Activated CD4-positive, alpha-beta T cell treated with anti-CD3 and anti-CD28 coated beads, Interleukin-2, amount 50 U/mL, for 24 hours (primary cell): ENCODE measurements at places on chromosomes 11 and 22.

GRCh38 chr11:17877886-17878285, 135.0 kb downstream of the SERGEF start:
- no peak for DNase-seq

- no peak for DNase-seq
Measured at GRCh38 chr11:70445091-70445490, 46.8 kb downstream of the CTTN start.

DNA sequence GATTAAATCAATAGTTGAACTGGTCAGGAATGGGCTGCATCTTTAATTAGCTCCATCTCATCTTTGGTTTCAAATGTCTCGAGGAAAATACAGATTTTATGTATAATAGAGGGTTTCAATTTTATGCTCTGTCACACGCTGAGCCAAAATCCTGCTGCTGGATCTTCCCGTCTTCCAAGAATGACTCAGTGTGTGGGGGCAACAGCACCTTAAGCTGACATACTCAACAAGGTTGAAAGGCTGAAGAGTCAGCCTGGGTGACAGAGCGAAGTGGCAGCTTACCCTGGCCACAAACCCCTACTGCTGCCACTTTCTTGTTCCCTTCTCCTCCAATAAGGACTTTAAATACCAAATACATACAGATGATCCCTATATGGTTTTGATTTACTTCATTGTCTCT, 9.0 kb upstream of the PCF11 start:
- DNase-seq, result no peak

GRCh38 chr11:1597331-1597993, 632 bp downstream of the KRTAP5-2 start:
- no peak for DNase-seq
